Type B pancreatic cell (in vitro differentiated cells): ENCODE measurements at places on chromosomes 6 and 20. TPM values are rescaled to one million over a fixed set of nuclear protein-coding genes. Genes with fewer than 3 reads are reported as not detected.

DNA sequence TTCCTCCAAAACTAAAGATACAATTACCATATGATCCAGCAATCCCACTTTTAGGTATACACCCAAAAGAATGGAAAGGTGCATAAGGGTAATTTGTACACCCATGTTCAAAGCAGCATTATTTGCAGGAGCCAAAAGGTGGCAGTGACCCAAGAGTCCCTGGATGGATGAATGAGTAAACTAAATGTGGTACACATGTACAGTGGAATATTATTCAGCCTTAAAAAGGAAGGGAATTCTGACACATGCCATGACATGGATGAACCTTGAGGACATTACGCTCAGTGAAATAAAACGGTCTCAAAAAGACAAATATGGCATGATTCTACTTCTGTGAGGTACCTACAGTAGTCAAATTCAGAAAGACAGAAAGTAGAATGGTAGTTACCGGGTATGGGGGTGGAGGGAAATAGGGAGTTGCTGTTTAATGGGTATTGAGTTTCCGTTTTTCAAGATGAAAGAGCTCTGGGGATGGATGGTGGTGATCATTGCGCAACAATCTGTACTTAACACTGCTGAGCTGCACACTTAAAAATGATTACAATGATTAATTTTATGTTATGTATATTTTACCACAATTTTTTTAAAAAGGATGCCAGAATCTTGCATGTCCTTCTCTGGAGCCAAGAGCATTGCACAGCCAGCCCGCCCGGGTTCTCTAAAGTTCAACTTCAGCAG lies 518.9 kb upstream of the JARID2 start:
- DNase-seq: no peak

- DNase-seq: no peak
Observed at GRCh38 chr20:49583669-49584417, 15.9 kb upstream of the PTGIS start.

- DNase-seq: no peak
Observed at GRCh38 chr6:26249707-26249956, 115.4 kb upstream of the BTN3A2 start.

DNA sequence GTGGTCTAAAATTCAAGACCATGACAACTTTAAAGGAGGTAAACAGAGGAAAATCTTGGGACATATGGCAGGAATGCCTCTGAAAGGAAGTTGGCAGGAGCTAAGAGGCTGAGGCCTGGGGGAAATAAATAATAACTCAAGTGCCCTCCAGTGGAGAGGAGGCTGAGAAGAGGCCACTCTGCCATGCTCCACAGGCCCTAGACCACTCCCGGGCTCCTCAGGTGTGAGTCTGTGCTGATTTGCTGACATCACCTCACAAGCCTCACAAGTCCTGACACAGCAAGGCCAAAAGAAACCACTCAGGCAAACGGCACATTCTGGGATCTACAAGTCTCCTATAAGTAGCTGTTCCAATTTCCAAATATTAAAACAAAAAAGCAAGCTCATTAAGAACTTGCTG lies 91.0 kb upstream of the RIPOR2 start:
- DNase-seq: no peak

GRCh38 chr6:157322792-157323254 lies 496 bp downstream of the TMEM242 start:
- no peak for DNase-seq

DNA sequence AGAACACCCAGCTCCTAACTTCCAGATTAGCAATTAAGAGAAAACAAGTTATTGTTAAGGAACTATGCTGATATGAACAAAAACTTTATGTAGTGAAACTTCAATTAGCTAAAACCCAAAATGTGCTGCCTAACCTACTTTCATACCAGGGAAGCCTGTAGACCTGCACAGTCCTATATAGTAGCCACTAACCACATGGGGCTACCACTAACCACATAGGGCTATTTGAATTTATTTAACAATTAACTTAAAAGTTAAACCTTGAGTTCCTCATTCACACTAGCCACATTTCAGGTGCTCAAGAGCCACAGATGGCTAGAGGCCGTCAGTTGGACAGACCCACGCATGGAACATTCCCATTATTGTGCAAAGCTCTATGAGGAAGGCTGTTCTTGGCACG lies 72.4 kb upstream of the LAMP5 start:
- no peak for DNase-seq

DNA sequence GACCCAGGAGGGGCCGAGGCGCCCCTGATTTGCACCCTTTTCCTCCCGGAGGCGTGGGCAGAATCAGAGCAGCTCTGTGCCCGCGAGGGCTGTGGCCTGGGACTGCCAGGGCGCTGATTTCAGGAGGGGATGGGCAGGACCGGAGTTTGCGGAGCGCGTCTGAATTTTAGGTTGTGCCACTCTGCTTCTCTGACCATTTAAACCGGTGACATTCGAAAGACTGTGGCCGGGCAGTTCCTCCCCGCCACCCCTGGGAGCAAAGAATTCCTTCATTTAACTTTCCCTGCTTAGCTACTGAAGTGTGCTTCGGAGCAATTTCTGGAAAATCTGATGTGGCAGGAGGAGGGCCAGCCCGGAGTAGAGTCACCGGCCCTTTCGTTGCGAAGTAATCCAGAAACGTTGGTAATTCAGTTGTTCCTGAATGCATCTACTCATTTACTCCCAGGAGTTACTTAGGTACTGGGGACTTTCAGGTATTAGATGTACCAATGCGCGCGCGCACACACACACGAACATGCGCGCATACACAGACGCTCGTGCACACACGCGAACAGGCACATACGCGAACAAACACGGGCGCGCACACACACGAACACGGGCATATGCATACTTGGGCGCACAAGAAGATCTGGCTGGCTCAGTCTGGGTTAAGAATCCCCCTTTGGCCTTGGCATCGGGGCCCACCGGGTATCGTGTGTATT lies 568 bp downstream of the CCDC170 start:
- DNase-seq: no peak

GRCh38 chr6:92647630-92648029 lies 771.7 kb downstream of the EPHA7 start:
- DNase-seq: no peak

DNA sequence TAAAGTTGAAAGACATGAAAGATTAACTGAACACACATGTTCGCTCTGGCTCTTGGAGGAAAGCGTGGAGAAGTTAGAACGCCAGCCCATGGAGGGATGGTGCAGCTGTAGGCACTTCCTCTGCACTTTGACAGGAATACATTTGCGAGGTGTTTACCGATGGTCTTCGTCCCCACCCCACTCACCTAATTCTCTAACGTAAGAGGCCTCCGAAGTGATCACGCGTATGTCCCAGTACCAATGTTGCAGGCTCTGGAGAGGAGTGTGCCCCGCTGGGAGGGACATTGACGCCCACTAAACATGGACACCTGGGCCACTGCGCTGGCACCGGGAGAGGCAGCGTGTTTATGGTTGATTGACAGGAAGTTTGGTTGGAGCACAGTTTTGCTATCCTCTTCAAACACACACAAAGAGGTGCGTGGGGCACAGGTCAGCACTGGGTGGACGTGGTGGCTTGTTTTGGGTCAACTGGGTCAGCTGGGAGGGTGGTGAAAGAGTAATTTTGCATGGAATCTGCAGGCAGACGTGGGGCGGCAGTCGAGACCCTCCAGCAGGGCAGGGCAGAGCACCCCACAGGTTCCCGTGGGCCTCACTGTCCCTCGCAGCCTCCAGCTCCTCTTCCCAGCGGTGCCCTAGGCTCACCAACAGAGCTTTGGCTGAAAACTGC lies 110.1 kb downstream of the DLL1 start:
- DNase-seq: peak; percentile 61

GRCh38 chr6:80607811-80608391 lies 501.4 kb downstream of the BCKDHB start:
- no peak for DNase-seq

- no peak for DNase-seq
Observed at GRCh38 chr20:43328697-43329096, 129.0 kb upstream of the SRSF6 start.

DNA sequence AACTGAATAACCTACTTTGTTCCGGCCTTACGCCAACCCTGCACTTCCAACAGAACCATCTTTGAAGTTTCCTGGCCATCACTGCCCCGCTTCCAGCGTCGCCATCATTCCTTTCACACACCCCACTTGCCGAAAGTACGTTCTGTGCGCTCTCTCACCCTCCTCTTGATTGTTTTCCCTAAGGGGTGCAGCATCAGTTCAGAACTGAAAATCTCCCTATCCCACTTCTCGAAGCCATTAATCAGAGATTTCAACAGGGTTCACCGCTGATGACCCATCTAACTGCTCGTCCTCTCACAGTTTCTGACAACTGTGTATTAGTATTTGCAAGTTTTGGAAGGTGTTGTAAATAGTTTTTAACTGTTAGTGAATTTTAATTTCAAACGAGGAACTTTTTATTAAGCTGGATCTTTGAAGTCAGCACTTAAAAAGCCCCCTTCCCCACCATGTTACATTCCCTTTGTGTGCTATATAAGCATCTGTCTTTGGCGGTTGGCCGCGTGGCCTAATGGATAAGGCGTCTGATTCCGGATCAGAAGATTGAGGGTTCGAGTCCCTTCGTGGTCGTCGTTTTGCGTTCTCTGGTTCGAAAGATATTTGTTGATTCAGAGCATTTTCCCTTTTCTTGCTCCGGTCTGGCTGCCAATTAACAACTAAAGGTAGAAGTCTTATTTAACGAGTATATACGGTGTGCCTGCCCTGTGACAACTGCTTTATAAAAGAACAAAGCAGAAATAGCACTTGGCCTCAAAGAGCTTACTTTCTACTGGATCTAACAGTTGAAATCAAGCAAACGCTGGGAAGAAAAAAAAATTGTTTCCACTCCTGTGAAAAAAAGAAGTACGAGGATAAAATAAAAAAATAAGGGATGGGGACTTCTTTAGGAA lies 42.6 kb downstream of the TRIM27 start:
- peak; percentile 85 for DNase-seq

GRCh38 chr20:62276439-62276838 lies 26.4 kb upstream of the ADRM1 start:
- DNase-seq: no peak

- no peak for DNase-seq
Observed at GRCh38 chr6:155880900-155881299, 425.3 kb upstream of the NOX3 start.

GRCh38 chr6:116564311-116564710 lies 7.0 kb upstream of the RWDD1 start:
- no peak for DNase-seq

- no peak for DNase-seq
Observed at GRCh38 chr6:259316-259715, 33.0 kb upstream of the DUSP22 start.

DNA sequence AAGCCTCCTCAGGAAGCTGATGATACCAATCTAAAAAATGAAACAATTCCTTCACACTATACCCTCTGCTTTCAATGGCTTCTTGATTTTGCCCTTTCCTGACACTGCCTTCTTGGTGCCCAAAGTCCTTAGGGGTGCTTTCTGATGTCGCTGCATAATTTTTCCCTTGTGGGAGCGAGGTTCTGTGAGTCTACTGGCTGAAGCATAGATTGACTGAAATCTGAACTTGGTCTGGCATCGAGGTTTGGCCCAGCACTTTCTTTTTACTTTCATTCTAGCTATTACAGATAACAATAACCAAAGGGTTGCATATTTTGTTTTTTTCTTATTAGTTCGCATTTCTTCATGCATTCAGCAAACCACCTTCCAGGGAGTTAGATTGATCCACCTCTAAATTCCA lies 65.8 kb downstream of the E2F3 start:
- no peak for DNase-seq

- no peak for DNase-seq
Observed at GRCh38 chr6:379410-380181, 12.0 kb upstream of the IRF4 start.

The PPP1R18 gene
- 16.8 and 33.1 TPM in 2 replicates for total RNA-seq

The TMEM14C gene
- 87.5 and 103 TPM in 2 replicates for total RNA-seq

The PDE10A gene
- total RNA-seq: 6.6 and 10.8 TPM in 2 replicates

The CLPSL2 gene
- not detected in 2 replicates for total RNA-seq

The AMD1 gene
- 58.8 and 84.3 TPM in 2 replicates for total RNA-seq

The WFDC5 gene
- total RNA-seq: 0.41 and 0.74 TPM in 2 replicates

The PXDC1 gene
- total RNA-seq: 23.6 and 57.2 TPM in 2 replicates
